Stimulated activated CD8-positive, alpha-beta memory T cell treated with anti-CD3 and anti-CD28 coated beads, Interleukin-2, amount 100 ng/mL, for 1 hour (primary cell): ENCODE measurements at places on chromosomes 6 and 20.

DNA sequence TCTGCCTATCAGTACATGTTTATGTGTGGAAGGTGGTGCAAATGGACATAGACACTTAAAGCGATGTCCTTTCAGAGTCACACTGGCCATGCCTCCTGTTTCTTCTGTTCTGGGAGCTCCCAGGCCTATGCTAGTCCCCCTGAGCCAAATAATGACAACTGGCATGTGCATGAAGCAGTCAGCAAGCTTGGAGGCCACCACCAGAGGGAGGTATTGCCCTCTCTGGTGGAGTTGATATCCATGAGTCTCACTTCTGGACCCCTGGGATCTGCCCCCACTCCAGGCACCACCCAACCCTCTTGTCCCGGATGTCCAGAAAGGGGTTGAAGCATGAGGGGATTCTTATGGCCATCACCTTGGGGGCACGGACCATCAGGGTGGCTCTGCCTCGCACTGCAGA is 172.2 kb downstream of the AIG1 start:
- DNase-seq, result no peak

GRCh38 chr20:35318502-35319157 is 26.4 kb upstream of the FAM83C start:
- no peak for DNase-seq

- DNase-seq, result no peak
Measured at GRCh38 chr6:37799263-37799644, 20.3 kb upstream of the ZFAND3 start.

- no peak for DNase-seq
Measured at GRCh38 chr6:13803581-13803980, 10.8 kb downstream of the MCUR1 start.

GRCh38 chr6:7153789-7154188 is 46.0 kb downstream of the RREB1 start:
- DNase-seq, result no peak

DNA sequence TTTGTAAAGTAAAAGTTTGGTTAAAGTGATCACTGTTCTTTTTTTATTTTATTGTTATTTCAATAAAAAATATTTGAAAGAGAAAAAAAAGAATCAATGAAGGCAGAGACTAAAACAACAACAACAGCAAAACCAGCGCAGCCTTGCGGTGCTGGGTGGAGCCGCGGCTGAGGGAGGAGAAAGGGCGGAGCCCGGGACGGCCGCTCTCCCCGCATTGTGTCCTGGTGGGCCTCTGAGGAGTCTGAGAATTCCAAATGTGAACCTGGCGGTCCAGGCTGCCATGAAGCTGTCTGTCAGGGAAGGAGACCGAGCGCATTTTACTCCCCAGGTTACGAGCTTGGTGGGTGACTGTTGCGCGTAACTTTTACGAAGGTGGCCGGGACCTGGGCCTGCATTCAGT is 43.2 kb downstream of the TMEM242 start:
- no peak for DNase-seq

DNA sequence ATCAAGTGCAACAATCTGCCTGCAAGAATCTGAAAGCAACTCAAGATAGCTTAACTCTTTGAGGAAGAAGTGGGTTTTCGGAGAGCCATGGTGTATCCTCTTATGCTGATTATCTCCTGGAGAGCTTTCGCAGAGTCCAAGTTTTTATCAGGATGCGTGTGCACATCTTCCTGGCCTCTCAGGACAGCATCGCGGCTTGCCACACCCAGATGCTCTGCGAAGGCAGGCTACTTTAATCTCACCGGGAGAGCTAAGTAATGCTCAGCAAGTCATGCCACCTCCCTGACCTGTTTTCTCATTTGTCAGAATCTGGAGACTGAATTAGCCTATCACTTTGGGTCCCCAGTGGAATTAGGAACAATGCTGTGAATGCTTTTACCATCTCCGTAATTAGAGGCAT is 52.9 kb downstream of the TTI1 start:
- no peak for DNase-seq

DNA sequence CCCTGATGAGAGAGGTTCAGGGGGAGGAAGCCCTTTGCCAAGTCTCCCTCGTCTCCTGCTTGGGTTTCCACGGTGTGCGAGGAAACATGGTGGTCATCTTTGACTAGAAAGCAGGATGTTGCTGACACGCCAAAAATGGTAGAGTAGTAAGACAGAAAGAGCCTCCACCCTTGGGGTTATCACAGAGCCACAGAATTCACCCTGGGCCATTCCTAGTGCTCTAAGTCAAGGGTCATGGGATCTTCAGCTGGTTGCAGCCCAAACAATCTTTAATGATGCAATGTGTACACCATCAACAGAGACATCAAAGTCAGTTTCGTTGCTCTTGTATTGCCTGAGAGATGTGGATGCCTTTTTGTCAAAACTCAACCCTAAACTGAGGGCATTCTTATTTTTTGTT is 201.9 kb downstream of the LY86 start:
- no peak for DNase-seq

DNA sequence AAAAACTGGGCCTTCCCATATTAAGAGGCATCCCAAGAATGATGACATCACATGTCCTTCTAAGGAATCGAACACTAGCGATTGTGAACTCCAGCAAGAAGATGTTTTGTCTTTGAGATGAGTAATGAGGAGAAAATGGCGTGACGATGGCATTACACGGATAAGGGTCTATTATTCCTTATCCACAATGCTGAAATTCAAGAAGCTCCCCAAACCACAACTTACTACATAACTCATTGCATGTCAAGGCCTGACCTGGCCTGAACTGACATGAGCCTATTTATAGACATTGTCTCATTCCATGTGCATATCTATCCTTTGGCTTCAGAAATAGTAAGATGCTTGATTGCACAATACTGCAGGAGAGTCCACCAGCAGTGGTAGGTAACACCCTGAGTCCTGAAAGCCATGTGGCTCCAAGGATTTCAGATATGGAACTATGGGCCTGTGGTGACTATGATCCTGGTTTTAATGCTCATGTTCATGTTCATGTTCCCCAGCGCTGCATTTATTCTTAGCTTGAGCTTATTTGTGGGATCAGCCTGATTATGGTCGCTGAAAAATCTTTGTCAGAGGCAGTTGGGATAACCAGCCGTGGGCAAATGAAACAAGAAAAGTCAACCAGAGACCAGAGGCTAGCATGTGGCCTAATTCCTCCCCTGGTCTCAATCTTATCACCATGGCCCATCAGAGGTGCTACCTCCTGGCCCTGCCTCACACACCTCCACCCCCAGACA is 183.2 kb upstream of the JARID2 start:
- no peak for DNase-seq

DNA sequence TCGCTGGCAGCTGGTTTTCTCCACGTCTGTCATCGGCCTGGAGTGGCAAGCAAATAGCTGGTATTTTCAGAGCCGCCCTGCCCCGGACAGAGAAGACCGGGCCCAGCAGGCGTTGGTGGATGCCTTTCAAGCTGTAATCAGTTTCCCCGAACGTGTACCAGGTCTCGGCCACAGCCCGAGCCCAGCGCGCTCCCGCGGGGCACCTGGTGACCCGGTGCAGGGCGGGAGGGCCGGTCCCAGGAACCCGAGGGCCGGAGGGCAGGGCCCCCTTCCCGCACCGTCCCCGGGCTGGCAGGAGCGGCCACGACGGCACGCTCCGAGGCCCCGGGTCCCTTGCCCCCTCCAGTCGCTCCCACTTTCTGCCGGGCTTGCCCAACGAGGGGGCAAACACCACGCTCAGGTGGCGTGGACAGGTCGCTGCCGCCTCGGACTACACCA is 348 bp upstream of the PYGB start:
- no peak for DNase-seq

DNA sequence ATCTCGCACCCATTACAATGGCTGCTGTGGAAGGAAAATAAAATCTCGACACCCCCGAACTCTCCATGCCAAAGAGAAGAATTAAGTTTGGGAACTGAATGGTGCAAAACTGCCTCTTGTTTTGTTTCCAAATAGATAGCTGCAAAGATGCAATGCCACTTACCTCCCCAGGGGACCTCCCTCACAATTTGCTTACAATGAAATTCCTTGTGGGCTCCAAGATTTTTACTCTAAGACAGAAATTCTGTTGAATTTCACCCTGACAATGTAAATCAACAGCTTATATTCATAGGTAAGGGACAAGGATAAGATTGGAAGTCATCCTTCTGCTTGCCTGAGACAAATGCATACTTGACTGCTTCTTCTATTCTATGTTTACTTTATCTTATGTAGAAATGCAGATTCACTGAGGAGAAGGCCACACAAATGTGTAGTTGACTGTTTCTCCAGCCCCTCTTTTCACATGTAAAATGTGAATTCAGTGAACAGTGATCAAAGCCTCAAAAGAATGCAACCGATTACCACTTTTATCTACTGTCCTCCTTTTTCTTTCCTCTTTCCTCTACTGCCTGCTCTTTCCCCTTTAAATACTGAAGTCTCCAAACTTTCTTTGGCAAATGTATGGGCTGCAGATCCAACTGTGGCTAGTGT is 36.6 kb downstream of the ADGRF4 start:
- DNase-seq, result no peak

- DNase-seq, result no peak
Measured at GRCh38 chr6:110881546-110882273, 7.1 kb downstream of the AMD1 start.

DNA sequence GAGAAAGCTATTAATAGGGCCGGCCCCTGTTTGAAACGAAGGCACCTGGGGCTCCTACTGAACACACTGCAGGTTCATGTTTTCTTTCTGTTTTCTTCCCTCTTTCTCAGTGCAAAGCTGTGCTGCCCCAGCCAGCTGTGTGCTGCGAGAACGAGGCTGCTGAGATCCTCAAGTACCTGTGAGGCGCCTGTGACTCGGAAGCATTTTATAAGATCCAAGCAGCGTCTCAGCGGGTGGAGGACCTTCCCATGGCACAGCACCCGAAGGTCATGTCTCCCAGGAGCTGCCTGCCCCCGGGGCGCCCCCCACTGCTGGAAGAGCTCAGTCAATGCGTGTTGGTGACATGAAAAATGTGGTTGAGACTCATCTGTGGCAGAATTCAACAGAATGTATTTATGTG is 66.3 kb downstream of the SMOC2 start:
- no peak for DNase-seq
